T-helper 2 cell (primary cell): ENCODE measurements at places on chromosomes 3 and 15.
A peak's percentile ranks its signal among the peaks of the same experiment; 100 is the strongest.

DNA sequence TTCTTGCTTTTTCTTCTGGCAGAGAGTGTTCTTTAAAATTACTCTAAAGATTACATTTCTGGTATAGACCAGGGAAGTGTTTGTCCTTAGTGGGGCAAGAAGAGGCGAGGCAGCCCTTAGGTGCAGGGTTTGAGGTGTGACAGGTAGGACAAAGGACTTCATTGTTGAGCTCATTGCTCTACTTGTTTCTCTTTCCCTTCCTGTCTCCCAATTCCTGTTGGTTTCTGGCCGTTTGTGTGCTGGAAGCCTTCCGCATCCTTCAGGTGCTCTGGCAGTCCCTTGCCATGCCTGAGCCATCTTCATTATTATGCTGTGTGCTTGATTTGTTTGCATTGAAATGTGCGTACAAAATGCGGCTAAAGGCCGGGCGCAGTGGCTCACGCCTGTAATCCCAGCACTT lies 85.1 kb downstream of the CCK start:
- no peak for DNase-seq

DNA sequence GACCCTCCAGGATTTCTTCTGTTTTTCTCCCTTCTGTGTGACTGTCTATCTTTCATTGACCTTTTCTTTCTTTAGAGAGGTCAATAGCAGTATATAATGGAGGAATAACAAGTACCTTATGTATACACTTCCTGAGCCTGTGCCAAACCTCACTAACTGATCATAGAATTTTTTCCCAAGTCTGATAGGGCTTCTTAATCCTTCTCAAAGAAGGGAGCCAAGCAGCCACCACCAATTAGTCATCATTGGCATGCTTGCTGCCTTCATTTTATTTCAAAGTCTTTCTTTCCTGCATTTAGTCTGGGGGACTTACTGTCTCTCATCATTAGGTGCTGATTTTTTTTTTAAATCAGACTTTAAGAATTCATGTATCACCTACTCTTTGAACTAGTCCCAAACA lies 327.0 kb downstream of the FEZF2 start:
- DNase-seq = no peak

GRCh38 chr3:140545756-140546155 lies 132.1 kb upstream of the TRIM42 start:
- DNase-seq = no peak

- DNase-seq = no peak
These were observed 340.3 kb downstream of the SLC9A9 start for GRCh38 chr3:143507735-143508580.

GRCh38 chr15:62455441-62455921 lies 290.4 kb upstream of the C2CD4B start:
- no peak for DNase-seq

DNA sequence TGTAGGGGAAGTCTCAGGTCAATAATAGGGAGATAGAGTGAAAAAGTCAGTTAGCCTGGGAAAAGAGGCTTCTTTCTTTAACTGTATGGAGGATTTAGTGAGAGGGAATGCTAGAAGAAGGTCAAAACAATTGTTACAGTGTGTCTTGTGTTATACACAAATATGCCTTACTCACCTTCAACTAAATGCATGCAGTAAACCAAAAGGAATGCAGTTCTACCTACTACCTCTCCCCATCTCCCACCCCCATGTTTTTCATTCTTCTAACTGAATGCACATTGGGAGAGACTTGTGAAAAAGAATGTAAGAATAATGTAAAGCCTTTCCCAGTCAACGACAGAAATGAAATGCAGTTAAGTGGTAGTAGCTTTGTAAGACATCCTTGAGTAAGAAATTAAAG lies 33.8 kb downstream of the CCDC66 start:
- no peak for DNase-seq

- DNase-seq = no peak
These were observed 37.8 kb downstream of the KLF13 start for GRCh38 chr15:31364301-31365031.

- no peak for DNase-seq
These were observed 32.4 kb upstream of the PRTG start for GRCh38 chr15:55775316-55775715.

DNA sequence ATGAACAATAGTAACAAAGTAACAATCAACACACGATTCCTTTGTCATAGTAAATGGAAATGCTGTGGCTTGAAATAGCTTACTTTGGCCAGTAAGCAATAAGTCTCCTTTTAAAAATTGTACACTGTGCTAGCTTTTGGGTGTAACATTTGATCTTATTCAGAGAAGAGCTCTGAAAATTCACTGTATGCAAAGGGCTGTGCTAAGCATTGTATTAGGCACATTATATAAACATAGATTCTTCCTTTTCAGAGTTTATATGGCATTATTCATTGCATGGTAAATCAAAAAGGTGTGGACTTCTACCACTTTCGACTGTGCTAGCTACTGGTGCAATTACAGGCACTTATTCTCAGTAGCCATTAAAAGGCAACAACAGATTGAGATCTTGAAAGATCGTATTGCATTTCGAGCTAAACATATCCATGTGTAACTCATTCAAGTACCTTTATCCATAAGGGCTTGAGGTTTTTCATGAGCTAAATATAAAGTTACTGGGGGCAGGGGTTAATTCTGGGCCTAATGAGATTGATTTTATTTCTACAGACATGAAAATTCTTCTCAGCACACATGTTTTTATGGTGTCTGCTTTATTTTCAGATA lies 246.8 kb downstream of the NR1D2 start:
- DNase-seq = no peak

- no peak for DNase-seq
These were observed 179.4 kb upstream of the CGNL1 start for GRCh38 chr15:57196865-57197264.

DNA sequence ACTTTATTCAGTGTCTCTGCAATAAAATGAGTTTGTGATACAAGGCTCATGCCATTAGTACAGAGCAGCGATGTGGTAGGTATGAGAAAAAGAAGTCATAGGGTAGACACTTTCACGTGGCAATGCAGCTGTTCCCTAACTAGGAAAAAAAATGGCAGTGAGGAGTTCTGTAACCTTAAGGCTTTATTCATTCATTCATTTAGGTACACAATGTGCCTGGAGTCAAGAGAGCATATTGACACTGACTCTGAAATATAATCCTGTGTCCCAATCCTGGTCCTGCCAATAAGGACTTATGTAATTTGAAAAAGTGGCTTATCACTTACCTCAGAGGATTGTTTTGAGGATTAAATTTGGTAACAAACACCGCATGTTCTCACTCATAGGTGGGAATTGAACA lies 173.0 kb upstream of the AZI2 start:
- no peak for DNase-seq

- DNase-seq = no peak
These were observed 46.2 kb downstream of the DENND6A start for GRCh38 chr3:57646723-57647122.

GRCh38 chr3:77025471-77025870 lies 14.4 kb upstream of the ROBO2 start:
- DNase-seq = no peak

- DNase-seq = no peak
These were observed 349.6 kb downstream of the ZIC1 start for GRCh38 chr3:147758771-147759170.

GRCh38 chr15:64379216-64379960 lies 1.9 kb downstream of the PCLAF start:
- no peak for DNase-seq

DNA sequence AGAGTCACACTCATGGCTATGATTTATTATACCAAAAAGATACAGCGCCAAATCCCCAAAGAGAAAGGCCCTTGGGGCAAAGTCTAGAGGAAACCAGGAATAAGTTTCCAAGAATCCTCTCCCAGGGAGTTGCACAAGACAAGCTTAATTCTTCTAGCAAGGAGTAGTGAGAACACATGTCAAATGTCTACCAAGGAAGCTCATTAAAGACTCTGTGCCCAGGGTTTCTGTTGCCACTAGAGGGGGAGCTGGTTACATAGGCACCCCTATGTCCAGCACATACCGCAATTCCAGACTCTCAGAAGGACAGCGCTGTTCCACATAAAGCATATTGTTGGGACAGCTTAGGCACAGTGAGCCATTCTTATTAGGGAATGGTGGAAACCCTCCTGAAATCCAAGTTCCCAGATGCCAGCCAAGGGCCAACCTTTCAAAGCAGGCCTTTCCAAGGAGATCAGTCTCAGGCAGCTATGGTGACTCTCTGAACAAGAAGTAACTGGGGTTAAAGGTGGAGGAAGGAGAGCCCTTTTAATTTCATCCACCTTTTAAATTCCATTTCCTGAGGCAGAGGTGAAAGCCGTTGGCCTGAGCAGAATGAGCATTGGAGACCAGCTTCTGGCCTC lies 194.2 kb downstream of the UACA start:
- no peak for DNase-seq

- DNase-seq = no peak
These were observed 74.1 kb upstream of the KBTBD8 start for GRCh38 chr3:66923969-66924368.

DNA sequence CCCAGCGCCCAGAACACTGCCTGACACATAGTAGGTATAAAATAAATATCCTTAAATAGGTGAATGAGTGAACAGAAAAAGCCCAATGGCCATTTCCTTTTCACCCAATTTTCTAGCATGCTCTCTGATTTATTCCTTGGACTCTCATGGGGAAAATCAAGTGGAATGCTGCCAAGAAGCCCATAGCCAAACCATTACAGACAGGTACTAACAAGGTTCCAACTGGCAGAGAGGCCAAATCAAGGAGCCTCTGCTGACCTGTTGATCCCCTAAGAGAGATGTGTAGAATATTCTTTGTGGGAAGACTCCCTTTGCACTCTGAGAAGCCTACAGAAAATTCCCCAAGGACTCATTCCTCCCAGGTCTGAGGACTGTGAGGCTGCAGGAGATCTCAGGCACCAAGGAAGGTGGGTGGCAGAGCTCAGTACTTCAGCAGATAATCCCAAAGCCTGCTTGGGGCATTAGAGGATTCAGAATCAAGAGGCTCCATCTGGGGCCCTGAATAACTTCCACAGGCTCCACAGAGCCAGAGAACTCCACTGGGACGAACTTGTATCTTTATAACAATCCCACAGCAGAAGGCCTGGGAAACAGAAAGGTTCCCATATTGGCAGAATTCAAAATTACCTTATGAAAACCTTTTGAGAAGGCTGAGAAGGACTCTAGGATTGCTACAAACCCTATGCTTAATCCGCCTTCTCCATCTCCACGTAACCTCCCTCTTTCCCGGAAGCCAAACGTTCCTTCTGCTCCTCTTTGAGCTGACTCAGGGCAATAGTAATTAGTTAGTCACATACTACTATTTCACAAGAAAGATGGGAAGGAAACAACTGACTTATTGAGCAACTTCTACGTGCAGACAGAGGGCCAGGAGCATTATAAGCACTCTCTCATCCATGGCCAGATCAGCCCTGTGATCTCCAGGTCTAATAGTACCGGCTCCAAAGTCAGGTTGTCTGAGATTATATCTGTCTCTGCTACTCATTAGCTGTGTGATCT lies 34.5 kb downstream of the PRICKLE2 start:
- DNase-seq = no peak

DNA sequence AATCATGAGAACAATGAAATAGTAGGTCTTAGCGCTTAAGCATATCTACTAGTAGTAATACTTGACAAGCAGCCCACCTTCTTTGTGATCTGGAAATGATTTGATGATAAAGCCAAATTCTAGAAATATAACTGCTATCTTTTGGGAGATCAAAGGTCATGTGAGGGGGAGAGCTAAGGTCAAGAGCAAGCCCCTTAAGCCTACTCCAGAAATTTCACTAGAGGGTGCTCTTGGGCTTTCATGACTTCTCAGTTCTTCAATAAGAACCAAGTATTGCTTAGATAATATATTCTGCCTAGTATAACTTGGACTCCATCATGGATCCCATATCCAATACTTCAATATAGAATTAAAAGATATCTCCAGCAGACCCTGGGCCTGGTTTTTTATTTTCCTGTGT lies 319.6 kb downstream of the ZBTB20 start:
- peak; percentile 44 for DNase-seq

DNA sequence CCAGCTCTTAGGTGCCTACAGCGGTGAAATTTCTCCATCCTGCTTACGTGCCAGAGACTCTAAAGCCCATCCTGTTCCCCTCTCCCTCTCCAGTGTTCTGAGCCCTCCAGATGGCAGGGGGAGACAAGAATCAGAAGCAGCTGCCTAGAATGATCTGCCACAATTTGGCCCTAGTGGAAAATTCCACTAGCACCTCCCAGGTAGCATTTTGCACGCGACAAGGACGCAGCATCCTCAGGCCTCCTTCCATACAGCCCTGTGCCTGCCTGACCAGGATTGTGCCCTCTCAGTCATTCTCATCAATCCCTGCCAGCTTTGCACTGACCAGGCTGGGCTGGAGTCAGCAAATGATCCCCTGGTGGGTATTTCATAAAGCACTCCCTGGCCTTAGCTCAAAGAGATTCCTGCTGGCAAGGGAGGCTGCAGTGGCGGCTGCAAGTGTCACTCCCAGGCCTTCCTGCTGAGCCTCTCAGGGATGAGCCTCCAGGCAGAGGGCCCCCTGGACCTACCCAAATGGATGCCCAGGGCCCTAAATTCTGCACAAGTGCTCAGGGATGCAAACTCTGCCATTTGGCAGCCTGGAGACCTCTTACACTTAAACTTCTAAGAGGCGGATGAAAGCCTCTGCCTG lies 130.2 kb upstream of the ATP2B2 start:
- DNase-seq = no peak

- no peak for DNase-seq
These were observed 193.2 kb downstream of the CLSTN2 start for GRCh38 chr3:140128217-140128616.

- DNase-seq = no peak
These were observed 53.9 kb downstream of the CLASP2 start for GRCh38 chr3:33664195-33664594.
